ENCODE measurements at places on chromosomes 16 and 17. TPM values are rescaled to one million over a fixed set of nuclear protein-coding genes. Genes with fewer than 3 reads are reported as not detected.

- DNase-seq, result no peak
Observed at GRCh38 chr17:14050616-14051015, 18.7 kb upstream of the COX10 start.

The KRTAP4-4 gene
- not detected for total RNA-seq

DNA sequence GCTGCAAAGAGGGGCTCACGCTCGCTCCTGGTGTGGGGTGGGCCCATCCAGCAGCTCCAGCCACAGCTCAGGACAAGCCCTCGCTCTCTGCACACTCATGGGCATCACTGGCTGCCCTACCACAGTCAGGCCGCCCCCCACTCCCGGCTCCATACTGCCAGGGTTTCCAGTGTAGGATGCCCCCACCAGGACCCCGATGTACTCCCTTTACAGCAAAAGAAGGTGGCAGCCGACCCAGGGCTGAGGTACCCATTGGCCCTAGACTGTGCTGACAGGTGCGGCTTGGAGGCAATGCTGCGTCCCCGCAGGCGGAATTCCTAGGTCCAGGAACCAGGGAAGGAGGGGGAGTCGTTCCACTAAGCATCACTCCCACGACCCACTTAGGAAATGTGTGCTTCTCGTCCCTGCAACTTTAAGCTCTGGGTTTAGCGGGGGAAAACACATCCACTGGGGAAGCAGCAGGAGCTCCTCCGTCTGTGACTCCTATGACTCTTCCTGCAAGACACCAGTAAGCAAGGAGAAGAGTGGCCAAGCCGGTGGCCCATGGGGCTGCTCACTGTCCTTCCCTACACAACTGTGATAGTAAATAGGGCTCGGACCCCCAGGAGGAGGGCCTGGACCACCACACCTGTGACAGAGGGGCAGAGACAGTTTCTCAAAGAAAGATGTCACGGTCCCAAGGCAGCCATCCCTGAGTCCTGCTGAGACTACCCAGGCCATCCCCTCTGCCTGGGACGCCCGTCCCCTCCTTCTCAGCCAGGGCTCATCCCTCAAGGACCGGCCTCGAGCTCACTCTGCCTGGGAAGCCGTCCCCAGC is 13.1 kb downstream of the CORO7 start:
- no peak for DNase-seq

GRCh38 chr16:27972500-27972899 is 91.0 kb downstream of the GSG1L start:
- peak; percentile 1 for DNase-seq

GRCh38 chr17:17681744-17682292 is 560 bp downstream of the RAI1 start:
- no peak for DNase-seq

Data from HFFc6 (cell line).